Cardiac ventricle fibroblast (primary cell): ENCODE measurements at places on chromosomes 2 and 18. TPM values are rescaled to one million over a fixed set of nuclear protein-coding genes. Genes with fewer than 3 reads are reported as not detected.

RAB6C gene
- not detected in 2 replicates for total RNA-seq

ALK gene
- not detected in 2 replicates for total RNA-seq

ASB18 gene
- total RNA-seq, result not detected in 2 replicates

MYL1 gene
- total RNA-seq, result not detected in 2 replicates
